ENCODE measurements at places on chromosomes 3 and 15.

- DNase-seq, result no peak
Measured at GRCh38 chr3:58355179-58355578, 22.5 kb downstream of the PXK start.

DNA sequence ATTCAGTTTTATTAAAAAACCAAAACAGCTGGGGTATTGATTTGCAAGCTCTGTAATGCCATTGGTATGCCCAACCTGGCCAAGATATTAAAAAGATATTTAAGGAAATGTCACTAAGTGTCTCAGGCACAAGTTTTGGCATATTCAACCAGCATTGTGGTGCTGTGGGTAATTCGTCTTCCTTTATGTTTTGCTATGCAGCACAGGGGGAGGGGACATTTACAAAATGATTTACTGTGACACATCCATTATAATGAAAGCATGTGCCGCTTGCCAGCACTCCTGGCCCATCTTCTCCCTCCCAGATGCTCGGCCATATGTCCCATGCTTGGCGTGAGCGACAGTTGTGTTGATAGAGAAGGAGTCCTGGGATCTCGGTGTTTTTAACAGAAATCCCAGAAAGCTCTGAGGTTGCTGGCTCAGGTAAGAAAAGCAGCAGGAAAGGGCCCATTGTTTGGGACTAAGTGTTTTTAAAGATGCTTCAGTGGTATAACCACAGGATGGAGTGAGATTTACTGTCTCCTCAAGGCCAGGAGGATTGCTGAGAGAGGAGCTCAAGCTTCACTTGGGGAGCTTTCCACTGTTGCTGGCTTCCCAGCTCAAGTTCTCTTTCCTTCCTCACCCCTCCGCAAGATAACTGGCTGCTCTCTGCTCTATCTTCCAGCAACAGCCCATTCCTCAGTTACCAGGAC is 158.2 kb upstream of the TSC22D2 start:
- no peak for DNase-seq

- no peak for DNase-seq
Measured at GRCh38 chr3:22485954-22486353, 717.2 kb upstream of the UBE2E2 start.

DNA sequence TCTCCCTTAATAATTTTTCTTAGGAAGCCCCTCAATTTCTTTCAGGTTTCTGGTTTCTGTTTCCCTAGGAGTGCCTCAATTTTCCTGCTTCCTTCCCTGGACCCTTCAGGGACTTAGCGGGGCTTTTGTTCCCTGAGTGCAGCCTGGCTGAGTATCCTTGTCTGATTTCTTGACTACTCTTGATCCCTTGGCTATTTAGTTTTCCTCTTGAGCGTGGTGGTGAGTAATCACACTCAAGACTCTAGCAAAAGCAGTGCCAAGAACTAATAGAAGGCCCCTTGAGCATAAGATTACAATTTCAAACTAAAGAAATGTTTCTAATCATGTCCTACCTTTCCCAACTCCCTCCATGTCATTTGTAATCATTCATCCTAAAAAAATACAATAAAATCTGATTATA is 94.3 kb upstream of the C3orf80 start:
- no peak for DNase-seq
